ENCODE measurements at places on chromosomes 2 and 18.

GRCh38 chr2:78145395-78145996 lies 623.3 kb upstream of the LRRTM4 start:
- DNase-seq = no peak

DNA sequence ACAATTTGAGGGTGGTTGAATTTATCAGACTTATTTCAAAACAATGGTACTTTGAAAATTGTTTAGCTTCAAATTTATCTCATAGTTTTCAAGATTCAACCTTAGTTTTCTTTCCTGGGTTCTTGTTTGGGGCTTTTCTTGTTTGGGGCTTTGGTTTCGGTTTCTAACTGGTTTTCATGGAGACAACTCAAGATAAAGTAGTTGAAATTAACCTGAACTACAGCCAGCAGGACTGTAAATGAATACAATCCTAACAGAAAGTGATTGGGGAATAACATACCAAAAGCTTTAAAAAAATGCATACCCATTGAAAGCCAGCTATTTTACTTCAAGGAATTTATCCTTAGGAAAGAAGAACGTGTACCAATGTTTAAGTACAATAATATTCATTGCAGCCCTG lies 133.5 kb upstream of the SLC14A2 start:
- no peak for DNase-seq

GRCh38 chr2:3277748-3278520 lies 99.7 kb downstream of the EIPR1 start:
- no peak for DNase-seq

DNA sequence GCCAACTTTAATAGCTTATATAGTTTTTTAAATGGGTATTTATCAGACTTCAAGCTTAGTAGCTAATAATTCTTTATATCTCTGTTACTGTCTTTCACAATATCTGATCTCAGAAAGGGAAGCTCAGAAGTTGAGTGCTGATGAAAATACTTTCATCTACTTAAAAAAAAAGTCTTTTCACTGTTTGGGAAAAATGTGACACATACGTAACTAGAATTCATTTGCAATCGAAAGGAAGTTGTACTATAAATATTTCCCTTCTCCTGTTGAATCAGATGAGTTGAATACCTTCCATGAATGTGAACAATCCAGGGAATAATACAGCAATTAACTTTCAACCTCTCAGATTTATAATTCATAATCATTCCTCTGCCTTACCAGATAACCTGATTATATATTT lies 811 bp upstream of the SCG2 start:
- peak; percentile 76 for DNase-seq

DNA sequence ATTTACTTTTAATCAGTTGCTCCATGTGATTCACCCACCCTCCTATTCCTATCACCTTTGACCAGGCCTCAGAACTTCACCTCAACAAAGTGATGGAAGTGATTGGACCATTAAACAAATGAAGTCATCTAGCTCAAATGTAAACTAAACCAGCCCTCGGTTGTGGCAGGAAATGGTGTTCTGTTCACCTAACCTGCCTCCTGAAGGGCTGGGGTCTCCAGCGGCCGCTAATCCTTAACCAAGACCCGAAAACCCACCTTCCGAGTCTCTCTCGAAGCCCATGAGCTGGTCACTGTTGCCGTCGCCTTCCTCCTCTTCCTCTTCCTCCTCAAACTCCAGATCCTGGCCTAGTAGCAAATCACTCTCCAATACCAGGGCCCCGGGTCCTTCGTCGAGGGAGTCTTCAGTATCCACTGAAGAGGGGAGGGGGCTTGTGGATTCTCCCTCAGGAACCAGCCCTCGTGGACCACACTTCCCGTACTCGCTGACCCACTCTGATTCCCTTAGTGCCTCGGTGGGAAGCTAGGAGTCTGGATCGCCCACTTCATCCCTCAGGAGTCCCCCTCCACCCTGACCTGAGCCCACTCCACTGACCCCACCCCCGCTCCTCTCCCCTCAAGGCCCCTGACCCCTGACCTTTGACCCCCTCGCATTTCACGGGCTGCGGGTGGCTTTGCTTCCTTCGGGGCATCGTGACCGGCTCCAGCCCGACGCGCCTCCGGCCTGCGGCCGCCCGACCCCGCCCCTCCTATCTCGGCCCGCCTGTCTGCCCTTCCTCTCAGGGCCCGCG lies 503 bp downstream of the ZNF513 start:
- peak; percentile 63 for DNase-seq

GRCh38 chr2:172350839-172351479 lies 76.4 kb upstream of the ITGA6 start:
- DNase-seq = no peak

DNA sequence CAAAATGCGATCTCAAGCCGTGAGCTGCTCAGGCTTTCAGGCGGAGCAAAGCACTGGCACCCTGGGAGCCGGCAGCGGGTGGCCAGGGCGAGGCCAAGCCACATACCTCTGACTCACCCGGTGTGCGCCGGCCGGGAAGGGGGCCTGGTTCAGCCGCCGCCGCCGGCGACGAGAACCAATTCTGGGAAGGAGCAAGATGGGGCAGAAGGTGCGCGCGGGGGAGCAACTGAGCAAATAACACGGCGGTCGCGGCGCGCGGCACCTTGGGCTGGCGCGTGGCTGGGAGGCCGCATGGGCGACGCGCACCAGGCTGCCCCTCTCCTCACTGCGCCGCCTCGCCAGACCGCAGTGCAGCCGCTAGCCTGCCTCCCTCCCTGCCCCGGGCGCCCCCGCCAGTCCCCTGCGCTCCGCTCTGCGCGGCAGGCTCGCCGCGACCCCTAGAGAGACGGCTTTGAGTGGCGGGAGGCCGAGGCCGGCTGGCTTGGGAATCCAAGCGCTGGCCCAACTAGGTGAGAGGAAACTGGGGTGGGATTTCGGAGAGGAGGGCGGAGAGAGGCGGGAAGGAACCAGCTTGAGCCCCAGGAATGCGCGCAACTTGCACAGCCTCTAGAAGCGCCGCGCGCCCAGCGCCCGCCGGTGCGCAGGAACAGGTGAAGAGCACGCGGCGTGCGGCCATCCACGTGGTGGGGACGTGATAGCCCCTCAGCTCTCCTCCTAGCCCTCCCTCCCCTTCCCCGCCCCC lies 3.2 kb downstream of the NRP2 start:
- peak; percentile 72 for DNase-seq

- peak; percentile 41 for DNase-seq
Observed at GRCh38 chr2:190947141-190947540, 66.5 kb downstream of the GLS start.

All from iris pigment epithelial cell (primary cell).